Activated T-cell treated with anti-CD3 and anti-CD28 coated beads, Interleukin-2, amount 50 U/mL, for 48 hours (primary cell): ENCODE measurements at places on chromosomes 3 and 15.

GRCh38 chr3:53194210-53195065 lies 33.4 kb downstream of the PRKCD start:
- no peak for DNase-seq

DNA sequence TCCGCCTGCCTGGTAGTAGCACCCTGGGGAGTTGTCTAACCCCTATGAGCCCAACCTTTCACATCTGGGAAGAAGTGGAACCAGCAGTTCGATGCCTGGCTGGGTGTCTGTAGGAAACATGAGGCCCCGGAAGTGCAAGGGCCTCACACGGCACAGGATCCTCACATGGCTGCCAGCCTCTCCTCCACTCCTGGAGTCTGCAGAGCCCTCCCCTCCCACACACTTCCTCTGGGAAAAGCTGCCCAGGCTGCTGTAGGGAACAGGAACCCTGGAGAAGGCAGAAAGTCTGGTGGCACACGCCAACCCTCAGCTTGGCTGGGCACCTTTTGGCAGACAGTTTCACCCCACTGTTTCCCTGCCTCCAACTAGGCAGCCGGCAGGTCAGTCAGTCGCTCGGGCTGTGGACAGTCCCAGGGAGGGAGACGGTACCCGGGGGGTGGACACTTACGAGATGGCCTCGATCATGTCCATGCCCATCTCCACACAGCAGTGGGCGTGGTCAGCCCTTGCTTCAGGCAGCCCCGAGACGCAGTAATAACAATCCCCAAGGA lies 118.4 kb downstream of the ADCY5 start:
- no peak for DNase-seq

GRCh38 chr3:18672561-18672960 lies 247.4 kb upstream of the SATB1 start:
- DNase-seq = no peak

DNA sequence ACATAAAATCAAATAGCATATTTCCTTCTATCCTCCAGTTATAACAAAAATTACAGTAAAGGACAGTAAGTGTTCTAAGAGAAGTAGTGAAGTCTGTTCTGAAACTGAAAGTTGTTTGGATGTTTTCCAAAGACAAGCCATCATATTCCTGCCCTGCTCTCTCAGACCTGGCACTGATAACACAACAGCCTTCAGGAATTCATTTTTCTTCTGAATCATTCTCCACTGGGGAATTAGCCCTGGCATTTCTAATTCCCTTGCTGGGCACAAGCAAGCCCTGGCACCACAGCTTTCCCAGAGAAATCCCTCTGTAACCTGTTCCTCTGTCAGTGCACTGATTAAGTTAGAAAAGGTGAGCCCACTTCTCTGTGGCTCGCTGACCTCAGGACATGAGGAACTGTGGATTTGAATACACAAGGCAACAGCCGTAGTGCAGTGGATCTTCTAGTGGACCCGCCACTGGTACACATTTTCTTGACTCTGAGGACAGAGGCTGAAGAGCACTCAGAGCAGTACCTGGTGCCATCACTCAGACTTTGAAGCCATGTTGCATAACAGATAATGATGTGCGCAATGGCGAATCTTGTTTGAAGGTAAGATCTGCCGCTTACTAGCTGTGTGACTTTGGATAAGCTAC lies 61.6 kb downstream of the WWTR1 start:
- DNase-seq = no peak

- DNase-seq = no peak
These were observed 24.6 kb upstream of the ANPEP start for GRCh38 chr15:89839167-89839810.

DNA sequence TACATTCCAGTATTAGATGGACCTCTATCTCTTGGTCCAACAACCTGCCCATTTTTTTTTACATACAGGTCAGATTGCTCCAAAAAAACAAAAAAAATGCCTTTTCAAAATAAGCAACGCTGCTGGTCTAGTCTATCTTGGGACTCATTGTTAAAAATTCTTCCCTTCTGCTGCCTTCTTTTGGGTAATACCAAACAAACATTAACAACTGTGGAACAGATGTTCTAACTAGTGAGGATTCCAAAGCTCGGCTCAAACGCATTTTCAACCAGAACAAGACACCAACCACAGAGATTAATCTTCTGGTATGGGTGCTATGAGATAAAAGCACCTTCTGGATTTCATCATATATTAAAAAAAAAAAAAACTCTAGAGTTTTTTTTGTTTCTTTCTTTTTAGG lies 24.7 kb downstream of the ARHGAP31 start:
- DNase-seq = no peak

GRCh38 chr15:43121863-43122262 lies 11.5 kb upstream of the TMEM62 start:
- DNase-seq = no peak

GRCh38 chr3:109059264-109059663 lies 58.7 kb downstream of the MORC1 start:
- no peak for DNase-seq

GRCh38 chr3:153963012-153963411 lies 158.2 kb upstream of the ARHGEF26 start:
- DNase-seq = no peak

DNA sequence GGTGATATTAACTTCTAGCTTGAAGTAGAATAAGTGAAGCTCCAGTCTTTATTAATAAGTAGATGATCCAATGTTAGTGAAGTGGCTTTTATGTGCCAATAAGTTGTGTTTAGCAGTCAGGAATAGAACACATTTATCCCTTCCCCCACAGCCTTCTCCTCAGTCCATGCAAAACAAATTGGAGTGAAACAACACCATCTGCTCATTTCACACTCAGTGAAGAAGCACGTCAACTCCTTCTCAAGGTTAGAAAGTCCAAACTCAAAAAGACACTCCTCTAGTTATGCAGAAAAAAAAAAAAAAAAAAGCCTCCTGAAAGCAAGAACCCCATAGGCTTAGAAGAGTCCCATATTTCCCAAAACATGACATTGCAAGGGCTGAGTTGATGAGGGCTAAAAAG lies 18.0 kb upstream of the NEO1 start:
- no peak for DNase-seq

- DNase-seq = no peak
These were observed 485.9 kb downstream of the SQOR start for GRCh38 chr15:46120713-46121112.

DNA sequence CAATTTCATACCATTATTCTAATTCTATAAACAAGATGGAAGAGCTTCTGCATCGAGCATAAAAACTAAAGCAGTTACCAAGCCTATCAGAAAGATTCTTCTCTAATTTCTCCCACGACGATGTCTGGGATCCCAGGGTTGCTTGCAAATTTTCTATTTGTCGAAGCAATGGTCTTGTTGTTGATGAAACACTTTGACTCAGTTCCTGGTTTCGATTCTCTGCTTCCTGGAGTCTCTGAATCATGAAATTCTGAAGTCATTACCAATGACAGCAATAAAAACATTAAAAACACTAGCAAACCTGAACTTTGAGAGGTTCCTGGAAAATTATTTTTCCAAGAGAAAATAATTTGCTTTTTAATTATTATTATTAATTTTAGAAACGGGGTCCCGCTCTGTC lies 18.7 kb downstream of the TMF1 start:
- no peak for DNase-seq

- DNase-seq = no peak
These were observed 30.7 kb upstream of the RPS17 start for GRCh38 chr15:82570721-82571508.

- DNase-seq = no peak
These were observed 36.5 kb upstream of the DENND4A start for GRCh38 chr15:65828585-65828984.

DNA sequence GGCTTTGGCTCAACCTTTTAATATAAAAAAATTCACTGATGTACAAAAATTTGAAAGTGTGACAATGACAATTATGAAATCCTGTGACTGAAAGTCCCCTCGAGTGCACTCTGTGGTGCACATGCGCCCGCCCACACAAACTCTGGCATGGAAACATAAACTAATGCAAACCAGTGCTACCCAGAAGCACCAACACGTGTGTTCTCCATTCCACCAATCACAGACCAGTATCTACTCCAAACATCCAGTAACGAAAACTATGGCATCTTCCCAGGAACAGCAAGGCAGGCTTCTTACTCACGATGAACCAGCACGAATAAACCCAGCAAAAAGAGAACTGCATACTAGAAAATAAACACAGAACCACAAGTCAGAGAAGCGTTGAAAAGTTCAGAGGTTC lies 11.7 kb upstream of the NMB start:
- peak; percentile 72 for DNase-seq

GRCh38 chr3:9934235-9934621 lies 594 bp downstream of the CRELD1 start:
- no peak for DNase-seq

DNA sequence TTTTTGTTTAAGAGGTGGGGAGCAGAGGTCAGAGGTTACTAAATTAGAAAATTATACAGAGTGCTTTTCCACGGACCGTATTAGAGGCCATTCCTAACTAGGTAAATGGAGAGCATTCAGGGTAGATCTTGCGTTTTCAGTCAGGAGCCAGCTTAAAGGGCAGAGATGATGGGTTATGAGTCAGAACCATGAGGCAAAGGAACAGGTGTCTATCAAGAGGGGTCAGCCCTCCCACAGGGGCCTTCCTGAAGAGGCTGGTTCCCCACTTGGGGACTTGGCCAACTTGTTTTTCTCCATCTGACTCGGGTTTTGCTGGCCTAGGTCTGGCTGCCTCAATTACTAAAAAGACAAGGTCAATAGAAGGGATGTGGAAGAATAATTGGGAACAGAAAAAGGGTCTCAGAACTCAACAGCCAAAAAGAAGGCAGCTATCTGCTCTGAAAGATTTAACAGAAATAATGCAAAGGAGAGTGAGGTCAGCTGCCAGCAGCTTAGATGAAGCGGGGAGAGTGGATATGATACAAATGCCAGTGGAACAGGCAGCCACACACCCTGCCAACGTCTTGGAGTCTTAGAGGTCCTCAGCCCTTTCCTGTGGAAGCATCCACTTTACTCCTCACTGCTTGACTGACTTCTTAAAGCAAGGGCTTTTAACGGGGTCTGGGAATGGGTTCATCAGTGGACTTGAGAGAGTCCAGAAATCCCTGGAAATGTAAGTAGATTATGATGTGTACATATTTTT lies 17.6 kb downstream of the MTMR14 start:
- DNase-seq = no peak

GRCh38 chr15:31554261-31554660 lies 227.6 kb downstream of the KLF13 start:
- DNase-seq = no peak

- DNase-seq = no peak
These were observed 116.6 kb downstream of the SLCO3A1 start for GRCh38 chr15:91970142-91970541.

DNA sequence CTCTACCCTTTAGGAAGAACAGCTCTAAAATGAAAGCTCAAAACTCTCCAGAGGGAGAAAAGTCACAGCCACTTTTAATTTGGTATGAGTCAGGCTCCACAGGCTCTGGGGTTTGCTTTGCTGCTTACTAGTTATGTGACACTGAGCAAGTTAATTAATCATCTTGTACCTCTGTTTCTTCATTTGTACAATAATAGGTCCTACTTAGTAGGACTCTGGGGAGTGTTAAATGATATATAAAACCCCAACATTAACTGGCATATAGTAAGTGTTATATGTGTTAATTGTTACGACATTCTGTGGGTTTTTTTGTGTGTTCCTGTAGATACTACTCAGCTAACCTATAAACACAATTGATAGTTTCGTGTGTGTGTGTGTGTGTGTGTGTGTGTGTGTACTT lies 6.6 kb downstream of the ACKR2 start:
- DNase-seq = no peak

DNA sequence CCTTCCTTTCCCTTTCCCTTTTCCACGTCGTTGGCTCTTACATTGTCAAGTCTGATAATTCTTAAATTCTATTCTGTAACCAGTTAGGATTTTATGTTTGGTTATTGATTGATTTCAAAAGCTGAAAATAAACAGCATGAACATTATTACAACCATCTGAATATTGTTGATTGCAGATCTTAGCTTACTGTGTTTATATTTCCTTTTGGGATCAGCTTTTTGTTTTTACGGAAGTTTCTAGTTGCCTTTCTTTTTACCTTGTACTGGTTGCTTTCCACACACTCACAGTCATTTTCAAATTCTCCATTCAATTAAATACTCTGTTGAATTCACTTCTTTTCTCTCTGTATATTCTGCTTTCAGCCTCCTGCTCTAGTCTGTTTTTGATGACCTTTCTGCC lies 16.6 kb downstream of the ZNF35 start:
- no peak for DNase-seq

GRCh38 chr3:118538187-118538586 lies 496.5 kb downstream of the IGSF11 start:
- no peak for DNase-seq

DNA sequence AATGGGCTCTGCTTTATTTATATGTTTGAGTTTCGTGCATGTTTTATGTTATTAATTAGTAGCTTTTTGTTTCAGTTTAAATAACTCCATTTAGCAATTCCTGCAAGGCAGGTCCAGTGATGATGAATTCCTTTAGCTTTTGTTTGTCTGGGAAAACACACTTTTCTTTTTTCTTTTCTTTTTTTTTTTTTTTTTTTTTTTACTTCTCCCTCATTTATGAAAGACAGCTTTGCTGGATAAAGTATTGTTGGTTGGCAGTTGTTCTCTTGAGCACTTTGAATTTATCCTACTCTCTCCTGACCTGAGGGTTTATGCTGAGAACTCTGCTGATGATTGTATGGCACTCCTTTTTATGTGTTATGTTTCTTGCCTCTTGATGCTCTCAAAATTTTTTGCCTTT lies 35.7 kb downstream of the TMEM39A start:
- no peak for DNase-seq

DNA sequence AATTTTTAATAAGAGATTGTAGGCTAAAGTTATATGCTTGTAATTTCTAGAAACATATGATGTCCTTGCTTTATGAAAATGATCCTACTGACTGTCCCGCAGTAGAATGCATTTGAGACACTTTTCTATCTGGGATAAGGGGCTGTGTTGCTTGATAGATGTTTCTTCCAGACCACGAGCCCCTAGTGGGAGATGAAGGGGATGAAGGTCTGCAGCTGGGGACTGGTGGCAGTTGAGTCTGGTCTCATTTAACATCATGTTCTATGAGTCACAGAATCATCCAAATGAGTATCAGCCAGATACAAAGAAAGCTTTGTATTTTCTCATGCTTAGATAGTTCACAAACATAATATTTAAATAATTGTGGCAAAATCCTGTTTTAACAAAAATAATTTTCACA lies 84.3 kb upstream of the PRTG start:
- DNase-seq = no peak

DNA sequence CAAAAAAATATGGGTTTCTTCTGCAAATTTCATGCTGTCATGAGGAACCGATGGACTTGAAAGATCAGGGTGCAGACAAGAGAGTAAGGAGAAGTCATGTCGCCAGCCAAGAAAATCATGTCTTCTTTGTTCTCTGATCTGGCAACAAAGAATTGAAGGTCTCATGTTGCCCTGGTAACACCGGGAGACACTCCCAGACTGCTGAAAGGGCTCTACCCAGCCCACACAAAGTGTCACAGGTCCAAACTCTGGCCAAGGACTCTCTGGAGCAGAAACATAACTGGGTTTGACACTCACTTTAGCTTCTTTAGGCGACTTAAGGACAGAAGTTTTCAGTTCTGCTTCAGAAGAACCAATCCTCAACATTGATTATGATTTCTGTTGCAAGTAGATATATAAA lies 42.9 kb downstream of the SIDT1 start:
- no peak for DNase-seq
